HCT116 (cell line): ENCODE measurements at places on chromosomes 6 and 20.

GRCh38 chr20:9574776-9575175 lies 60.4 kb downstream of the LAMP5 start:
- DNase-seq = no peak

DNA sequence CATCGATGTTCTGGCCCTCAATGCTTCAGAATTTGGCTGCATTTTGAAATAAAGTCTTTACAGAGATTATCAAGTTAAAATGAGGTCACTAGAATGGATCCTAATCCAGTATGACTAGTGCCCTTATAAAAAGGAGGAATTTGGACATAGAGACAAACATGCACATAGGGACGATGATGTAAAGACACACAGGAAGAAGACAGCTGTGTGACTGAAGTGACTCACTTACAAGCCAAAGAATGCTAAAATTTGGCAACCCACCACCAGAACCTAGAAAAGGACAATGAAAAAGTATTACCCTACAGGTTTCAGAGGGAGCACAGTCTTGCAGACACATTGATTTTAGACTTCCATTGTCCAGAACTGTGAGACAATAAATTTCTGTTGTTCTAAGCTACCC lies 322.8 kb upstream of the GJE1 start:
- DNase-seq = no peak

GRCh38 chr6:88650029-88650619 lies 313.3 kb downstream of the RNGTT start:
- no peak for DNase-seq

DNA sequence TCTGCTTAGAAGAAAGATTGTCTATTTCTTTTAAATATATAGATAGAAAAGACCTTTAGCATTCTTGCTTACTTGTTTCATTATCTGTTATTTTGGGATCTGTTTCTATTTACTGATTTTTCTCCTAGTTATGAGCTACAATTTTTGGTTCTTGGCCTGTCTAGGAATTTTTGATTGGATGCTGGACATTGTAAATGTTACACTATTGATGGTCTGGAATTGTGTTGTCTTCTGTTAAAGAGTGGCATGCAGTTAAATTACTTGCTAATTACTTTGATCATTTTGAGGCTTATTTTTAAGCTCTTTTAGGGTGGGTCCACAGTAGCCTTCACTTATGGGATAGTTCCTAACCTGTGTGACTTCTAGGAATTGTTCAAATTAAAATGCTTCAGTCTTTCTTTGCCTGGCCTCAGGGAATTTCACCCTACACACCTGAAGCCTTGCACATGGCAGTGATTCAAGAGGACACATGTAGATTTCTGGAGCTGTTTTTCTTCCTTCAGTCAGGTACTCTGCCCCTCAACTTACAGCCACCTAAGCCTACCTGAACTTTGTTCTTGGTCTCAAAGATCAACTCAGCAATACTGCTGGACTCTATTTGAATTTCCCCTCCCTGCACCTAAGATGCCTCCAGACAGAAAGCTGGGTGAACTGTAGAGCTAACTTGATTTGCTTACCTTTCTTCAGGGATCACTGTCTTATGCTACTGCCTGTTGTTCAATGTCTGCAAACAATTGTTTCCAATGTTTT lies 66.2 kb upstream of the NNAT start:
- DNase-seq = no peak

DNA sequence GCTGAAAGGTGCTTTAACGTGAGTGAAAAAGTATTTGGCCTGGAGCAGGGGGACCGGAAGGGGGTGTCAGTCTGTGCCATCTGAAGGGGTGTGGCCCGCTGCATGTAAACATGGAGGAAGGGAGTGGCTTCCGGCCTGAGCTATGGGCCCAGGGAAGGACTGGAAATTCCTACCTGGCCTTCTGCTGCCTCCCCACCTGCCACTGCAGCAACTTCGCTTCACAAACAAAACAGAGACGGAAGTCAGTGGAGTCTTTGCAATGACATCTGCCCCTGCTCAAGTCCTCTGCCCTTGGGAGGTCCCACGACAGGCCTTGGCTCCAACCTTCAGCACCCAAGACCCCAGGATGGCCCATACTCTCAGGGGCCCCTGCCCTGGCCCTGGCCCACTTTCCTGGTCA lies 28.1 kb upstream of the FOXP4 start:
- DNase-seq = no peak

DNA sequence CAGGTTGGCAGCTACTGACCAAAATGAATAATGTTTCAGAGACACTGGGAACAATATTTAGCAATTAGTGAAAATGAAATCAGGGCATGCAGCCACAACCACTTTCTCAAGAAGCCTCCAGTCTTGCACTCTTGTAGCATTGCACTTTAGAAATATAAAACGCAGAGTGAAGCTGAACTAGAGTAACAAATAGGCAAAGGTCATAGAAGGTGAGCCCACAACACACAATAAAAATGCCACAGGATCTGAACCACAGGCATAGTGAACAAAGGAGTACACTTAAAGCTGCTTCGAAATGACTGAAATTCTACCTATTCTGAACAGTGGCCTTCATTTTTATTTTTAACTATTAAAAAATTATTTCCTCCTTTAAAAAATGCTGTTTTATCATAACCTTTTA lies 25.0 kb downstream of the DDO start:
- no peak for DNase-seq

DNA sequence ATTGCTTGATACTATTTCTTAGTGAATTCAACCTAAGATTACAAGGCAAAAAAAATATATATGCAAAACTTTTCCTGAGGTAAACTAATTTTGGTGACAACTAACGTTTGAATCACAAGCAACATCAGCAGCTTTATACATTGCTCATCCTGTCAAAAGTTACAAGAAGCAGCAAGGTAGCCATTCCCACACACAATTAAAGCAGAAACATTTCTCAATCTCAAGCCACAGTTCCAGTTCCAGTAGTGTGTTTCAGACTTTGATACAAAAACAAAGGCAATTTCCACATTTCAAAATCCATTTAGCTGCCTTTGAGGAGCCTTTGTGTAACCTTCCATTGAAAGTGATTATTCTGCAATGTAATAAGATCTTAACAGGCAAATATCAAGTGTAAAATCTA lies 191.0 kb downstream of the WDR27 start:
- DNase-seq = no peak
